ENCODE measurements at places on chromosomes 3 and 15. TPM values are rescaled to one million over a fixed set of nuclear protein-coding genes. Genes with fewer than 3 reads are reported as not detected.

The BCL2A1 gene
- 4.9 TPM for total RNA-seq

The SLC12A6 gene
- 25.0 TPM for total RNA-seq

The SHF gene
- 2.5 TPM for total RNA-seq

The B3GNT5 gene
- total RNA-seq: 9.8 TPM

The ASB7 gene
- 21.1 TPM for total RNA-seq

The IQCH gene
- total RNA-seq: 7.0 TPM

The WWTR1 gene
- total RNA-seq: 24.1 TPM

The ZPLD1 gene
- total RNA-seq: 0.62 TPM

The GABRR3 gene
- total RNA-seq: not detected
